HCEC 1CT (cell line): ENCODE measurements at places on chromosomes 2 and 18.
A peak's percentile ranks its signal among the peaks of the same experiment; 100 is the strongest.

- DNase-seq = no peak
Observed at GRCh38 chr2:197604117-197604860, 71.1 kb downstream of the RFTN2 start.

GRCh38 chr18:79423211-79424007 lies 27.7 kb downstream of the NFATC1 start:
- DNase-seq = no peak

GRCh38 chr2:23427350-23427749 lies 42.4 kb downstream of the KLHL29 start:
- DNase-seq = no peak

- no peak for DNase-seq
Observed at GRCh38 chr2:70966681-70967080, 11.7 kb upstream of the ANKRD53 start.

- no peak for DNase-seq
Observed at GRCh38 chr18:44938720-44939665, 258.3 kb downstream of the SETBP1 start.

DNA sequence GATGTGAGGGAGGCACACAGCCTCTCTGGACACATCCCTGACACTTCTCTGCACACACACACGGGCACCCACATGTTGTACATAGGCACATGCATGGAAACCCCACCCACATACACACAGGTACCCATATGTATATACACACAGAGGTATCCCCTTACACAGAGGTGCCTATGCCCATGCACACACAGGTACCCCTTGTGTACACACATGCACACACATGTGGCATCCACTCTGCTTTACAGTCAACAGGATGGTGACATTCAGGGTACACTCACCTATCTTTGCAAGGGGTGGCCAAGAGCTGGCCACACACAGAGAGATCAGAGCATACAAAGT lies 59.5 kb downstream of the FAM168B start:
- no peak for DNase-seq

DNA sequence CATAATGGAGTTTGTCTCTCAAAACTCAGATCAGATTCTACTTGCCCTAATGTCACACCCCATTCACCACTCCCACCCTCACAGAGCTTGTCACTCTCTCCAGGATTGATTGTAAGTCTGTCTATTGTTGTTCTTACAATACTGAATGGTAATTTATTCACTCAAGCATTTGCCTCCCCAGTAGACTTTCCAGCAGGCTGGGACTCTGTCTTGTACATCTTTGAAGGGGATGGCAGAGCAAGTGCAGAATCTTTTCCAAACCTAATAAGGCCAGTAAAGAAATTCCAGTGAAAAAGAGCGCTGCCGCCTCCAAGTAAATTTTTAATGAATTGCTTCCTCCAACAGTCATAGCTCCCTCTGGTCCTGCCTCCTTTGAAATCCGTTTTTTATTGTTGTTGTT lies 56.9 kb downstream of the RBM43 start:
- DNase-seq = no peak

DNA sequence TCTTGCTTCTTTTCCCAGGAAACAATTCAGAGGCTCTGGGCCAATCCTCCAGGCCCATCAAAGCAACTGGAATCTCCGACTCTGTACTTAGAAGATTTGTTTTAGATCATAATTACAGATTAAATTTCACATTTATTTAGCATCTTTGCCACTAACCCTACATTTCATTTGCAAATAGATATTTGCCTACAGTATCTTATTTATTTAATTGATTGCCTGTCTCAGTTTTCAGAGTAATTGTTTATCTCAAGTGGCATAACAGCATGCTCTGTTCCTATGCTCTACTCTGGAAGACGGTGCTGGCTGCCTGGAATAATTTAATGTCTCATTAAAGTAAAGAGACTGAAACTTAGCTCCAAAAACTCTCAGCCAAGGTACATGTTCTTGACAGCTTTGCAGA lies 213.4 kb downstream of the HNMT start:
- no peak for DNase-seq

GRCh38 chr2:135121016-135121657 lies 69.0 kb downstream of the RAB3GAP1 start:
- DNase-seq = no peak

DNA sequence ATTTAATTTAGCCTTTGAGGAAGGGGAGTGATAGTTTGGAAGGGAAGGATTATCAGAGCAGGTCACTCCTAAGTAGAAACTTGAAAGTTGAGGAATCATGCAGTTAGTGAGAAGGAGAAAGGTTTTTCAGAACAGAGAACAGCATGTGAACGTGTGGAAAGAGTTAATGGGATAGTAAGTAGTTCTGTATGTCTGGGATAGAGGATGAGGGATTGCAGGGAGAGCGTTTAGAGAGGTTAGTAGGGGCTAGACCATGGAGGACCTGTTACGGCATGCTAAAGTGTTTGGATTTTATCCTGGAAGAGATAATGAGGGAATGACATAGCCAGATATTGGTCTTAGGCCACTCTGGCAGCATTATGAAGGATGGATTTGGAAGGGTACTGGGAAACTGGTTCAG lies 1.8 kb downstream of the ZNF512 start:
- DNase-seq = no peak

- DNase-seq = no peak
Observed at GRCh38 chr2:69031466-69031865, 18.5 kb downstream of the ANTXR1 start.

- DNase-seq = no peak
Observed at GRCh38 chr2:46338674-46339073, 41.5 kb downstream of the EPAS1 start.

DNA sequence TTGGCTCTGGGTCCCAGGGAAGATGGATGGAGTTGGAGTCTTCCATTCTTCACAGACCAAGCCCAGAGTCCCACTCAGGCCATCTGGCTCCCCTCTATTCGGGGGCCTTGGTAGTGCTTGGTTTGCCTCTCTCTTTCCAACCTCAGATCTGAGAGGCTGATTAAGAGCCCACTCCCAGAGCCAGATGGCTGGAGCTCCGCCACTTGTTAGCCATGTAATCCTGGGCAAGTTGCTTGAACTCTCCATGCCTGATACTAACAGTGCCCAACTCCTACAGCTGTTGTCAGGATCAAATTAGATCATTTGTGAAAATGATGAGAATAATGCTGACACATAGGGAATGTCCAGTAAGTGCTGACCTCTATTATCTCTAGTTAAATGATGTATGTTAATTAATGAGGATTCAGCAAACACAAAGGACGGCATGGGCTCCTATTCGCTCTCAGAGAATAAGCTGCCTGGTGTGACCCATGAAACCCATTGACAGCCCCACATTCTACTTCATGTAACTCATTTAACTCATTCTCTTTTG lies 46.6 kb upstream of the SLC14A1 start:
- DNase-seq = no peak

DNA sequence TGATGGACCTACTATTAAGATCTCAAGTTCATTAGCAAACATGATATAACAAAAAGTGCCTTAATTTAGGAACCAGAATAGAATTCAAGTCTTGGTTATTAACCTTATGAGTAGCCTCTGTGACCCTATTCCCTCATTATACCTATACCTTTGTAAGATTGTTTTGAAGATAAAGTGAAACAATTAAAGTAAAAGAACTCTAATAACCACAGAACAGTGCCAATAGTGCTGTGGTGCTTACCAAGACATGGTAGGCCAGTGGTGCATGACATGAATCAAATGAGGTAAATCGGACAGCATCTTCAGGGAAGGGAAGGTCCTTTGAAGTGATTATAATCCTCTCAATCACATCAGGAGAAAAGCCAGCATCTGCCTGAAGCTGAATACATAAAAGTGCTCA lies 36.4 kb downstream of the METTL4 start:
- no peak for DNase-seq

DNA sequence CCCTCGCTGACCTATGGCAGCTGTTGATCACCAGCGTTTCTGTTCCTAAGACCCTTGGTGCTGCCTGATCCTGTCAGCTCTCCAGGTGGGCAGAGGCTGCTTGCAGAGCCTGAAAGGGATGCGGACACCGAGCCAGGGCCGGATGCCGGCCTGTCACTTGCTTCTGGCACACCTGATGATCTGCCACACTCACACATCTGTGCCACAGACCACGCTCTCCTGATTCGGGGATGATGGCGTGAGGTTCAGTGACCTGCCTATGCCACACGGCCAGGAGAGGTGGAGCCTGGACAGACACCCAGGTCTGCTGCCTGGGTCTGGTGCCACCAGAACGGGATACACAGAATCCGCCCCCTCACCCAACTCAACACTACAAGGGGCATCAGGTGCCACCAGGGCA lies 129.4 kb upstream of the GLI2 start:
- DNase-seq = no peak

DNA sequence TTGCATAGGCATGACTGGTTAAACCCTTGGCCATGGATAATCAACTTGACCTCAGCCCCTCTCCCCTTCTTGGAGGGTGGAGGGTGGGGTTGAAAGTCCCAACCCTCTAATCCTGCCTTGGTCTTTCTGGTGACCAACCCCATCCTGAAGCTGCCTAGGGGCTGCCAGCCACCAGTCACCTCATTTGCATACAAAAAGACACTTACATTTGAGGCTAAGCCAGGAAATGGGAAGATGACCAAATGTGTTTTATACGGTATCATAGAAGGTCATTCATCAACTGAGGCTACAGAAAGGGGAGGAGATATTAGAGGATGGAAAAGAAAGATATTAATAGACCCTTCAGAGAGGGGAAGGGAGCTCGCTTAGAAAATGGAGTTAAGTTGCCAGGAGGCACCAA lies 96.8 kb downstream of the NCK2 start:
- DNase-seq = no peak

- DNase-seq = no peak
Observed at GRCh38 chr2:219112651-219113338, 47.8 kb downstream of the NHEJ1 start.

- DNase-seq = peak; percentile 4
Observed at GRCh38 chr18:41593171-41593675, 361.8 kb upstream of the PIK3C3 start.

DNA sequence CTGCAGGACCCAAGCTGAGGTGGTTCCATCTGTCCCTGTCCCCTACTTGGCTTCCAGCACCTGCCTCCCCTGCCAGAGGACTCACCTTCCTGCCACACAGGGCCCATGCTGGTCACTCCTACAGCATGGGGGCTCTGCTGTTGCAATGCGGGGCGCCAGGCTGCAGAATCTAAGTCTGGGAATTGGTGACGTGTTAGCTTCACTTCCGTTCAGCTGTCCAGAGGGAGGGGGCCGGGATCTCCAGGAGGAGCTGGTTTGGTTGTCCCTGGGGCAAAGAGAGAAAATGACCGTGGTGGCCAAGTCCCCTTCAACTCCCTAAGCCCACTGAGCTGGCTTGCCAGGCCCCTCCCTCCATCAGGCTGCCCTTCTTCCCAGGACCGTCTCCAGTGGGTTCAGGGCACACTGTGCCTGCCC lies 69.5 kb downstream of the IL1R2 start:
- no peak for DNase-seq

DNA sequence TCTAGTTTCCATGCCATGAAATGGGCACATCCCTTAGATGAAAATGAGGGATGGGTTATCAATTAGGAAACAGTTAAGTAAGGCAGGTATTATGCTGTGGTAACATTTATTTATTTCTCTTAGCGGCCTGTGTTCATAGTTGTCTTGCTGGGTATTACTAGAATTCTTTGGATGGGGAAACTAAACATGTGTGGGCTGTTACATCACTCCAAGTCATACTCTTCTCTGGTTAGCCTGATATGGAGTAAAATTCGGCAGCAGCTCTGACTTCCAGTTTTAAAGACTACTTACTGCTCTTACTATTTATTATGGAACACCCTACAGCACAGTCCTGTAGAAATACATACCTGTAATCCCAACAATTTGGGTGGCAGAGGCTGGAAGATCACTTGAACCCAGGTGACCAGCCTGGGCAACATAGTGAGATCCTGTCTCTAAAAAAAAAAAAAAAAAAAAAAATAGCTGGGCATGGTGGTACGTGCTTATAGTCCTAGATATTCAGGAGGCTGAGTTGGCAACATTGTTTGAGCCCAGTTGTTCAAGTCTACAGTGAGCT lies 33.1 kb upstream of the RASGRP3 start:
- peak; percentile 43 for DNase-seq

- DNase-seq = no peak
Observed at GRCh38 chr2:207506426-207506825, 23.3 kb upstream of the CREB1 start.

GRCh38 chr2:237315170-237315828 lies 98.7 kb downstream of the COL6A3 start:
- peak; percentile 99 for DNase-seq

- DNase-seq = no peak
Observed at GRCh38 chr2:102975996-102976975, 214.5 kb downstream of the TMEM182 start.

- no peak for DNase-seq
Observed at GRCh38 chr2:127535422-127535901, at the start of gene MYO7B. Gene MYO7B (plus strand): TSS chr2:127535683. CDS start chr2:127559723, 24,040 bp downstream.

DNA sequence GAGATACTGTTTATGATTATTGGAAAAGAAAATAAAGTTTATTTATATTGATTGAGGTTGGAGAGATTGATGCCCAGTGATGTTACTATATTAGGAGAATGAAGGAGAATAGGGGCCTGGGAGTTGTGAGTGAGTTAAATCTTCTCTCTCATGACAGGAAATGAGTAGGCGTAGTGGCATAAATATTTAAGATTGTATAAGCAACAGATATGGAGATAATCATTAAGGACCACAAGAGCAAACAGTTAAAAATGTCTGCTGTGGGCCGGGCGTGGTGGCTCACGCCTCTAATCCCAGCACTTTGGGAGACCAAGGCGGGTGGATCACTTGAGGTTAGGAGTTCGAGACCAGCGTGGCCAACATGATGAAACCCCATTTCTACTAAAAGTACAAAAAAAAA lies 62.7 kb downstream of the PTRHD1 start:
- DNase-seq = peak; percentile 86

DNA sequence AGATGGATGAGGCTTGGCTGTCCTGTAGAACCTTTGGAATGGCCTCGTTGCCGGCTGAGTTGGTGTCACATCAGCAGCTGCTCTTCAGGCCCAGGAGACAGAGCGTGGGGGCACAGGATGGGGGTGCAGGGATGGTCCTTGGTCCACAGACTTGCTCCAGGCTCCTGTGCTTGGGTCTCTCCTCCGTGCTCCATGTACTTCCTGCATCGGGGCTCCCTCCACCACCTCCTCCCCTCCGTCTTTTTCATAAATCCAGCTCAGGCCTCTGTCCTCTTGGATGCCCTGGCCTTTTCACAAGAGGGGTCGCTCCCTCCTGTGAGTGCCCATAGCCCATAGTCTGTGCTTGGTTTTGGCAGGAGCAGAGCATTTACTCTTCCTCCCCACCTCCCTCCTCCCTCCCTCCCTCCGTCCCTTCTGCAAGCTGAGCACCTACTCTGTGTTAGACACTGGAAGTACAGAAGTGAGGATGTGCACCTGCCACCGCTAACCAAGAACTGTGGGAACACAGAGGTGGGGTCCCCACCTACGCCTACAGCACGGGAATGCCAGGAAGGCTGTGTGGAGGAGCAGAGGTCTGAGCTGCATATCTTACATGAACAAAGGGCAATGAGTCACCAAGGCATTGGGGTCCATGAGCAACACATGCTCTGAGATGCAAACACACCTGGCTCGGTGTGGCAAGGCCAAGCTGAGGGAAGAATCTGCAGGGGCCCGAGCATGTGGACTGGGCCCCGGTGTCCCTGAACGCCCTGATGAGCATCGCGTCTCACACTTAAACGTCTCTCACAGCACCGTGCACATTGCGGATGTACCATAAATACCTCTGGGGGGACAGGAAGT lies 458.7 kb upstream of the HS6ST1 start:
- DNase-seq = no peak
